ENCODE measurements at places on chromosomes 1 and 21.

DNA sequence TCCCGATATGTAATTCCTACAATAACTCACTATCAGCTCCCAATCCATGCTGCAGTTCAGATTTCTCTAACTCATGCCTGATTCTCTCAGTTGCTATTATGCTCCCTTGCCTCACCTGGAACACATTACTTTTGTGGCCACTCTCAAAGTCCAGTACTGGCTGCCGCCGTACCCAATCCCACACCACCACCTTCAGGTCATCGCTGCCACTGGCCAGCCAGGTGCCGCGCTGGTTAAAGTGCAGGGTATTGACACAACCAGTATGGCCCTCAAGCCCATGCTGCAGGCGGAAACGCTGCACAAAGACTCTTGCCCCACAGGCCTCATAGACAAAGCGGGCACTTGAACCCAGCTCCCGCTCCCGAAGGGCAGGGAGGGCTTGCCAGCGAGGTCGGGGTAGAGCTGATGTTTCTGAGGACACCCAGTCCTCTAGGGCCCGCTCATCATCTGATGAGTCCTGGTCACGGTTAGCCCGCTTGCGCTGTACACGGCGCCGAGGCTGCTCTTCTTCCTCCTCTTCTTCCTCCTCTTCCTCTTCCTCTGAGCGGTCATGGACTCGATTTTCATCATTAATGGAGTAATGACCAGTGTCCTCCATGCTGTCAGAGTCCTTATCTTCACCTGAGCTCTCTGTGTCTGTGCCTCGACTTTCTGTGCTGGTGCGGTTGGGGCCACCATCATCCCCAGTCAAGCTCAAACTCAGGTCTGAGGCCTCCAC, 22.6 kb downstream of the DCAF8 start:
- DNase-seq = no peak

DNA sequence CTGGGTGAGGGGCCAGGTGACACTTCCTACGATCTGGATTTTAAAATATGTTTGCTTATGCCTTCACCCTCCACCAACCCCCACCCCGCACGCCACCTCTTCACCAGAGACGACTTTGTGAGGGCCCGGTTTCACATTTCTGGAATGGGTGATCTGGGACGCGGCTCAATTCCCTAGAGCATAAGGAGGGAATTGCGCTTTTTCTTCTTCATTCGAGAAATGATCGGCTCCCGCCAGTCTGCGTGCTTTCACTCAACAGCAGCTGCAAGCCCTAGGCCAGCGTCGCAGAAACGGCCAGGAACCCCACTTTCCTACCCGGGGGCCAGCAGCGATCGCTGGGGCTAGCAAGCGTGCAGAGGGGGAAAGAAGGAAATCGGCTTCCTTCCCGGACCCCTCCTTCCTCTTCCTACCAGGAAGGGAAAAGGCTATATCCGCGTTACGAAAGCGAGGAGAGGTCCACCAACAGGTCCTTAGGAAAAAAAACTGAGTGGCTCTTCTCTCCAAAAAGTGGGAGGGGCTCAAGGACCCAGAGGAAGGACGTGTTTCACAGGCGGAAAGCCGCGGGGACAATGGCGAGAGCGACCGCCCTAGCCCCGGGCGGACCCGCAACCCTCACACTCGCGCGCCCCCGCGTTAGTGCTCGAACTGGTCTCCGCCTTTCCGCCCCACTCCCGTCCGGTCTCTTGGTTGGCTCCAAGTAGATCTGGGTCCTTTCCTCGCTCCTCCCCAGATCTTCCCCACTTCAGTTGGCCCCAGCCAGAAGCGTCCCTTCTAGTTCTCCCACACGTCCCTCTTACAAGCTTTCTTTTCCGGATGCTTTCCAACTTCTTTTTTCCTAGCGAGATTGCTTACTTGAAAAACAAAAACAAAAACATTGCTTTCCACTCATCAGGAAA, 1.1 kb upstream of the ADAMTS1 start:
- peak; percentile 96 for DNase-seq

DNA sequence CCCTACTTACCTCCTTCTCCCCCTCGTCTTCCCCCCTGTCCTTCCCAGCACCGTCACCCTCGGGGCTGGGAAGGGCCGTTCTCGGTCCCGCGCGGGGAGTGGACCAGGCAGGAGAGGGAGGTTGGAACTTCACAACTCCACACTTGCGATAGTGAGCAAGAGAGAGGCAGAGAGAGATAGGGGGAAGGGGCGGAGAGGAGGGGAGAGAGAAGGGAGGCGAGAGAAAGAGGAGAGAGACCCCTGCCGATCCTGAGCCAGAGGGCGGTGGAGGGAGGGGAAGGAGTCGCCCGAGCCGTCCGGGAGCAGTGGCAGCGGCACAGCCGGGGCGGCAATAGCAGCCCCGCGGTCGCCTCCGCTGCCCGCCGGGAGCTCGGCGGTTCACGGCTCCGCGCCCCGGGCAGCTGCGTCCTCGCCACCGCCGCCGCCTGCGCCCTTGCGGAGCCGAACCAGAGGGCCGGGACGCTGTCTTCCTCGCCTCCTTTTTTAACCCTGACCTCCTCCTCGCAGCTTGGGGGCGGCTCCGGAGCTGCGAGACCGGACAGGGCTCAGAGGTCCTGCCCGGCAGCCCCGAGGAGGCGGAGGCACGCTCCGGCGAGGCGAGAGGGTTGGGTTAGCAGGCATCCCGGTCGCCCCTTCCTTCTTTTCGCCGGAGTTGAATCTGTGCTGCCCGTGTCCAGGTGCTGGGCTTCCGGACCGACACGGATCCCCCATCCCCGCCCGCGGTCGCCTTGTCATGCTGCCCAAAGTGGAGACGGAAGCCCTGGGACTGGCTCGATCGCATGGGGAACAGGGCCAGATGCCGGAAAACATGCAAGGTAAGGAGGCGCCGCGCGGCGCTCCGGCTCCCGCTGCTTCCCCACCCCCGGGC, 11.7 kb downstream of the NR5A2 start:
- no peak for DNase-seq

DNA sequence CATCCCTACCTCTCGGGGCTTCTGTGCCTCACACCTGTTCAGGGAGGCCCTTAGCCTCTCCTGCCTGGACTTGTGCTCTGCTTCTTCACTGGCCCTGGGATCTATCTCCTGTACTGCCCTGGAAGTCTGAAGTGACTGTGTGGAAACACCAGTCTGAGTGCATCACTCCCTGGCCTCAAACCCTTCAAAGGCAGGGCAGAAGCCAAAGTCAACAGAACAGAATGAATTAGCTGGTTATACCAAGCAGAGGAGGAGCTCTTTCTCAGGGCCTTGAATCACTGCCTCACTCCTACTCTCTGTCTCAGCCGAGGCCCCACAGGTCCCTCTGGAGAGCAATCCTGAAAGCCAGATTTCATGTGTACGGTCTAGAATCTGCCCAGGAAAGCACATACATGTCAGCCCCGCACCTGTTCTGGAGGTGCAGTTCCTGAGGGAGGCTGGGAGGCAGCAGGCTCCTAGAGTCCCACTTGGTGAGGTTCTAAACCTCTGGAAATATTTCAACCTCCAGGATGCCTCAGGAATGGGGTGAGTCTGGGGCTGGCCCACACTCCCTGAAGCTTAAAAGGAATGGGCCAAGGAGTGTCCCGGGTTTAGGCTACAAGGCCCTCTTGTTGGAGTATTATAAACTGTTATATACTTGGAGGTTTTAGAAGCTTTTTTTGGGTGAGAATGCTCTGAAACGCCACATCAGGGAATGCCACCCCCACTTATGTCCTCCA, 98.3 kb downstream of the ABCA4 start:
- DNase-seq = no peak

- DNase-seq = no peak
Observed at GRCh38 chr1:183885142-183885735, 80.3 kb downstream of the RGL1 start.

- DNase-seq = no peak
Observed at GRCh38 chr1:95733031-95733430, 499.0 kb downstream of the RWDD3 start.

- no peak for DNase-seq
Observed at GRCh38 chr1:152179566-152179965, 20.5 kb upstream of the RPTN start.

GRCh38 chr1:19124273-19124672, 85.8 kb downstream of the UBR4 start:
- no peak for DNase-seq

DNA sequence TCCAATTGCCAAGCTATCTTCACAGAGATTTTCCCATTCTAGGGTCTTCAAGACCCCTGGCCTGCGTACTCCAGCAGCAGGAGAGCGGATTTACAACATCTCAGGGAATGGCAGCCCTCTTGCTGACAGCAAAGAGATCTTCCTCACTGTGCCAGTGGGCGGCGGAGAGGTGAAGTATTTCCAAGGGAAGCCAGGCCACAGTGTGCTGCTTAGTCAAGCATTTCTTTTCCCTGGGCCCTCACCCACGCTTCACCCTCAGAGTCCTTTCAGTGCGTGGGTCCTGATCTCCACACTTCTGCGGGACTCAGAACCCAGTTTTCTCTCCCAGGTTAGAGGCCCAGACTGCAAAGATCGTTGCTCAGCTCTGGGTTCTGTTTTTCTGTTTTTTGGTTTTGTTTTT, 13.1 kb downstream of the CDCA8 start:
- no peak for DNase-seq

DNA sequence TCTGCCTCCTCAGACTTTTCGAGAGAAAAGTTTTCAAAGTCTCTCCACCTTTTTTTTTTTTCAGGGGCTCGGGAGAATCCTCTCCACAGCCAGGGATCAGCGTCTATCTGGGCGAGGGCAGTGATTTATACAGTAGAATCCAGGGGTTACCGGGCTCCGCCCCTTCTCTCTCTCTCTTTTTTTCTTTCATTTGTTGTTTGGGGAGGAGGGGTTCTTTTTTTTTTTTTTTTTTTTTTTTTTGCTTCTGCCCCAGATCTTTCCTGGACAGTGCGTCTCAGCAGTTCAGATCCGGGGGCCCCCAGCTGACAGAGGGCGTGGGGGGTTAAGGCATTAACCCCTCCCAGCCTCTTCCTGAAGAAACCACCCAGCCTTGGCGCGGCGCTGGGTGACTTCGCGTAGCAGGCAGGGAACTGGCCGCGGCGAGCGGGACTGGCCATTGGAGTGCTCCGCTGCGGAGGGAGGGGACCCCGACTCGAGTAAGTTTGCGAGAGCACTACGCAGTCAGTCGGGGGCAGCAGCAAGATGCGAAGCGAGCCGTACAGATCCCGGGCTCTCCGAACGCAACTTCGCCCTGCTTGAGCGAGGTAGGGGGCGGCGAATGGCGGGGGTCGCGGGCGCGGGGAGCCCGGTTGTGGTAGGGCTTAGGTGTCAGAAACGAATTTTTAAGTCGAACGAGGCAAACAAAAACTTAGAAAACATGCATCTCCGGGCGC, at the start of gene S1PR1:
Gene S1PR1, plus strand, starts transcription at position 504 of the 713 bp plus-strand sequence. CDS start 1,966 bp downstream, outside the sequence.
- DNase-seq = peak; percentile 92

- DNase-seq = no peak
Observed at GRCh38 chr1:147472489-147472888, 68.8 kb upstream of the BCL9 start.

- no peak for DNase-seq
Observed at GRCh38 chr1:36524359-36525062, 41.8 kb upstream of the CSF3R start.

GRCh38 chr1:178973652-178974101, 52.0 kb upstream of the FAM20B start:
- DNase-seq = no peak

GRCh38 chr1:247471445-247472016, 13.6 kb upstream of the OR2B11 start:
- DNase-seq = no peak

- no peak for DNase-seq
Observed at GRCh38 chr1:51636191-51636590, 19.3 kb downstream of the OSBPL9 start.

- DNase-seq = no peak
Observed at GRCh38 chr1:200006711-200007110, 20.8 kb upstream of the NR5A2 start.

DNA sequence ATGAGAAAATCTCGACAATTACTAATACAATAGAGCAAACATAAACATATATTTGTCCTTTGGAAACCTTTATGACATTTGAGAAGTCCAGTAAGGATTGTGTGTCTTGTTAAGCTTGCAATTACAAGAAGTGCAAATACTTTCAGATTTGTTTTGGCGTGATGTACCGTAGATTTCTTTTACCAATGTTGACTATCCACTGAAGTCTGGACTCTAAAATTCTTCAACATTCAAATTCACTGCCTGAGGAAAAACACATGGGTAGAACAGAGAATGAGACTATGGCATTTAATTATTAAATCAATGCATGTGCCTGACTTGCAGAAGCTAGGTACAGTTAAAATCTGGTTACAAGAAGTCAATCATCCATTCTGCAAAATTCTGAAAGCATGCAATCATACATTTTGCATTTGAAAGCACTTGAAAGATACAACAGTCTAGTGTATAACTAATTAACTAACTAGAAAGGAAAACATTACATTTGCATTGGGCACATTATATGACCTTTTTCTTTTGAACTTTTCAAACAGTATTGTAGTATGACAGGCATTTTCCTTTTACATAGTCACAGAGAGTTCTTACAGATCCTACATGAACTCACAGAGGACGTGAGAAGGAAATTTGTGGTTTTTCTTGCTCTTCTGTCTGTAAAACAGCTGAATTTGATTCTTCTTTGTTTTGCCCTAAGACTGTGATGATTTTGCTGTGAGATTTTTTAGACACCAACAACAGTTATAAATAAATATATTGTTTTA, 511.1 kb upstream of the ADGRL4 start:
- DNase-seq = no peak

- DNase-seq = no peak
Observed at GRCh38 chr1:41813226-41813625, 105.5 kb downstream of the HIVEP3 start.

DNA sequence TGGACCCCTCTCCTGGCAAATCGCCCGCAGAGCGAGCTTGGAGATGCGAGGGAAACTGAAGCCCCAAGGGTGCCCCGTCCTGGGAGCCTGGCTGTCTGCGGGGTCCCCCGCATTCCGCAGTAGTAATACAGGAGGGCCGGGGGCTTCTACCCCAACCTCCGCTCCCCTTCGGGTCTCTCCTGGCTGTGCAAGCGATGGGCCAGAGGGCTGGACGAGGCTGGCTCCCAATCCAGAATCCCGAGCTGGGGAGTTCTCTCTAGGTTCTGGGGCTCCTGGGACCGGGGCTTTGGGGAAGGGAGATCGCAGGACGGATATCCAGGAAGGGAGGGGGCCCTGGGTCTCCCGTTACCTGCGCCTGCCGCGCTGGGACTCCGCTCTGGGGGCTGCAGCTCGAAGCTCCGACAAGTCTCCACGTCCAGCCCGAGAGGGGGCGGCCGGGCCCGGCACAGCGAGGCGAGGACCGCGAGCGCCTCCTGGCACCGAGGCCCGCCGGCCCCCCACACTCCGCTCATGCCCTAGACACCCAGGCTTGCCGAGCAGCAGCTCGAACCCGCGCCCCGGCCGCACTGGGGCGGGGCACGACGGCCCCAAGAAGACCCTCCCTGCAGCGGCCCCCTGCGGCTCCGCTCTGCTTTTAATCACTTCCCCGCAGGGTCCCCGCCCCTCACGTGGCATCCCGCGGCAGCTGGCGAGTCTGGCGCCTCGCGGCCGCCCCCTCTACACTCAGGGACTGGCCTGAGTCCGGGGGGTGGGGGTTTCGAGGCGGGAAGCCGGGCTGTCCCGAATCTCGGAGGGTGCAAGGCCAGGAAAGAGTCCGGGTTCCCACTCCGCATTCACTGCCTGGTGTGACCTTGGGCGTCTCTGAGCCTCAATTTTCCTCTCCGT, at the start of gene SYT6:
Gene SYT6, minus strand, starts transcription at position 609 of the 885 bp plus-strand sequence. Its CDS starts 97 bp downstream, at position 512.
- no peak for DNase-seq

Measured in mesenteric fat pad (tissue), 1 donor.